ENCODE measurements at places on chromosomes 2 and 18.

GRCh38 chr18:54269893-54270844, 852 bp downstream of the POLI start:
- H3K4me3 ChIP-seq, result peak overlapping the region; percentile 82
- H3K27me3 ChIP-seq, result no peaks in the 10 kb centered on the region
- H3K4me1 ChIP-seq, result peaks cover 7% of the 10 kb centered on the region
- H3K36me3 ChIP-seq, result no peaks in the 10 kb centered on the region
- peak; percentile 68 for DNase-seq
- H3K27ac ChIP-seq, result peak overlapping the region; percentile 97

DNA sequence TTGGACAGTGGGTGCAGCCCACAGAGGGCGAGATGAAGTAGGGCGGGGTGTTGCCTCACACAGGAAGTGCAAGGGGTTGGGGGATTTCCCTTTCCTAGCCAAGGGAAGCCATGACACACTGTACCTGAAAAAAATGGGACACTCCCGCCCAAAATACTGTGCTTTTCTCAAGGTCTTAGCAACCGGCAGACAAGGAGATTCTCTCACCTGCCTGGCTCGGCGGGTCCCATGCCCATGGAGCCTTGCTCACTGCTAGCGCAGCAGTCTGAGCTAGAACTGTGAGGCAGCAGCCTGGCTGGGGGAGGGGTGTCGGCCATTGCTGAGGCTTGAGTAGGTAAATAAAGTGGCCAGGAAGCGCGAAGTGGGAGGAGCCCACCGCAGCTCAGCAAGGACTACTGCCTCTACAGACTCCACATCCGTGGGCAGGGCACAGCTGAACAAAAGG, 244.7 kb downstream of the NBAS start:
- H3K36me3 ChIP-seq, result no peaks in the 10 kb centered on the region
- no peak overlapping the region for H3K27ac ChIP-seq
- no peak overlapping the region for H3K4me3 ChIP-seq
- H3K4me1 ChIP-seq, result no peaks in the 10 kb centered on the region

GRCh38 chr2:229410264-229410663, 139.2 kb upstream of the PID1 start:
- H3K4me1 ChIP-seq, result peaks cover 17% of the 10 kb centered on the region
- no peak overlapping the region for H3K4me3 ChIP-seq
- no peaks in the 10 kb centered on the region for H3K36me3 ChIP-seq
- H3K27ac ChIP-seq, result peak overlapping the region; percentile 87
- no peaks in the 10 kb centered on the region for H3K27me3 ChIP-seq

GRCh38 chr18:62109676-62110075, 77.2 kb downstream of the PIGN start:
- H3K27ac ChIP-seq, result no peak overlapping the region
- no peaks in the 10 kb centered on the region for H3K4me1 ChIP-seq
- DNase-seq, result no peak
- no peaks in the 10 kb centered on the region for H3K36me3 ChIP-seq
- H3K27me3 ChIP-seq, result no peaks in the 10 kb centered on the region

DNA sequence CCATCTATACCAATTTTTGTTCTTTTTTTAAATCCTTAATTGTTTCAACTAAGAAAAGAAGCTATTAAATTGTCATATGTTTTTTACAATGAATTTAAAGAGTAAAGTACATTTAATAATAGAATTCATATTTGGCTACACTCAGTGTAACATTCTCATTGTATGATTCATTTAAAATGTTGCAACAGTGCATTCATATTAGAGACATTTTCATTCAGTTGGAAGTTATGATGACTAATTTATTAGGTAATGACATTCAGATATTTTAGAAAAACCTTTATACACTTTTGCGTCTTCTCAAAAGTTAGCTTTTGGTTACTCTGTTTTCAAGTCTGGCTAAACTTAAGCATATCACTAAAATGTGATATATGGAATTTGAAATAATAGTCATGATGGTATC, 887.5 kb upstream of the NRXN1 start:
- H3K27me3 ChIP-seq, result no peaks in the 10 kb centered on the region
- DNase-seq, result no peak
- H3K27ac ChIP-seq, result no peak overlapping the region
- H3K4me3 ChIP-seq, result no peak overlapping the region

DNA sequence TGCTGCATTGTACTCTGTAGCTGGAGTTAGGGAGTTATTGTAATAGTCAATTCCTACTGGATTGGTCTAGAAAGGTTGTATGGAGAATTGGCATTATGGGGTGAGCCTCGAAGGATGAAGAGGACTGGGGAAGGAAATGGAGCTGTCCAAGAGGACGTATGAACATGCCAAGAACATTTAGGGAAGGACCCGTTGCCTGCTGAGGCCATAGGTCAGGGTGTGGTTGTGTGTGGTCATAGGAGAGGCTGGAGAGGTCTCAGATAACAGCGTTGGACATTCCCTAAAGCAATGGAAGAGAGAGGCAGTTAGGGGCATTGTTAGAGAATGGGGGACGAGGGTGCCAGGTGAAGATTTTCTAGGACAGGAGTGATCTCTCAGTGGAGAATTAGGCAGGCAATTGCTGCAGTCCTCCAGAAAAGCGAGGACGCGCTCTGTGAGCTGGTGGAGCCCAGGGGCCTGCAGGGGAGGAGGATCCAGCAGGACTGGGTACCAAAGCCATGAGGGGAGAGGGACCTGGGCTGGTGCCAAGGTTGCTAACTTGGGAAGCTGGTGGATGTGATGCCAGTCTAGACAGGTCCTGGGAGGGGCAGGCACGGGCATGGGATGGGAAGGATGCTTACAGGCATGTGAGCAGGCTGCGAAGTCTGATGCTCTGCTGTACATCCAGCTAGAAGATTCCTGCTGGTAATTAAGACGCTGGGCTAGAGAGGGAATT, 9.4 kb upstream of the PSD4 start:
- DNase-seq, result no peak
- no peak overlapping the region for H3K27ac ChIP-seq
- no peaks in the 10 kb centered on the region for H3K36me3 ChIP-seq
- H3K4me3 ChIP-seq, result no peak overlapping the region
- no peaks in the 10 kb centered on the region for H3K27me3 ChIP-seq
- no peaks in the 10 kb centered on the region for H3K4me1 ChIP-seq

GRCh38 chr2:100272841-100273329, 49.4 kb downstream of the LONRF2 start:
- H3K36me3 ChIP-seq, result no peaks in the 10 kb centered on the region
- DNase-seq, result peak; percentile 84
- no peaks in the 10 kb centered on the region for H3K27me3 ChIP-seq
- no peak overlapping the region for H3K4me3 ChIP-seq
- no peaks in the 10 kb centered on the region for H3K4me1 ChIP-seq

- H3K4me3 ChIP-seq, result no peak overlapping the region
- no peaks in the 10 kb centered on the region for H3K27me3 ChIP-seq
- no peak overlapping the region for H3K27ac ChIP-seq
- H3K4me1 ChIP-seq, result no peaks in the 10 kb centered on the region
These were observed 98.2 kb upstream of the PMAIP1 start for GRCh38 chr18:59801576-59801975.

GRCh38 chr2:238069021-238069709, 8.4 kb downstream of the SCLY start:
- DNase-seq, result no peak
- no peaks in the 10 kb centered on the region for H3K4me1 ChIP-seq
- H3K27me3 ChIP-seq, result no peaks in the 10 kb centered on the region
- H3K36me3 ChIP-seq, result peaks cover 23% of the 10 kb centered on the region
- no peak overlapping the region for H3K4me3 ChIP-seq

GRCh38 chr2:201513271-201513670, 61.7 kb downstream of the STRADB start:
- H3K4me1 ChIP-seq, result no peaks in the 10 kb centered on the region
- no peak overlapping the region for H3K27ac ChIP-seq
- no peaks in the 10 kb centered on the region for H3K27me3 ChIP-seq
- DNase-seq, result no peak

GRCh38 chr2:28680657-28681056, 71.0 kb upstream of the PPP1CB start:
- H3K36me3 ChIP-seq, result no peaks in the 10 kb centered on the region
- DNase-seq, result peak; percentile 32
- H3K4me1 ChIP-seq, result peaks cover 17% of the 10 kb centered on the region
- H3K4me3 ChIP-seq, result no peak overlapping the region

Measured in upper lobe of left lung (tissue), 6 donors.